ENCODE measurements at places on chromosomes 2 and 18.

DNA sequence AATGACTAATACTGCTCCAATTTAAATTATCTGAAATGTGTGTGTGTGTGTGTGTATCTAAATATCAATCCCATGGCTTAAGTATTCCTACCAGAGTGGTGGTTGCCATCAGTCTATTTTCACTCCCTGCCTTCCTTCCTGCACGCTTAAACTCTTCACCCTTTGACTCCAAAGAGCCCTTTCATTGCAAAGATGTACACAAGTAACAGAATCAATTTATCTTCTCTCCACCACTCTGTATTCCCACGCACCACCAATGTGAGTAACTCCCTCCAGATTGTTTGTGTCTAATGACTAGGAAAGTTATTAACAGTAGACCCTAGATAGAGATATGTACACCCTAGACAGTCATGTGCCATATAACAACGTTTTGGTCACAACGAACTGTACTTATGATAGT, 42.8 kb downstream of the ARL6IP6 start:
- DNase-seq, result no peak

- DNase-seq, result no peak
Measured at GRCh38 chr2:47008381-47009252, 93.0 kb upstream of the MCFD2 start.

DNA sequence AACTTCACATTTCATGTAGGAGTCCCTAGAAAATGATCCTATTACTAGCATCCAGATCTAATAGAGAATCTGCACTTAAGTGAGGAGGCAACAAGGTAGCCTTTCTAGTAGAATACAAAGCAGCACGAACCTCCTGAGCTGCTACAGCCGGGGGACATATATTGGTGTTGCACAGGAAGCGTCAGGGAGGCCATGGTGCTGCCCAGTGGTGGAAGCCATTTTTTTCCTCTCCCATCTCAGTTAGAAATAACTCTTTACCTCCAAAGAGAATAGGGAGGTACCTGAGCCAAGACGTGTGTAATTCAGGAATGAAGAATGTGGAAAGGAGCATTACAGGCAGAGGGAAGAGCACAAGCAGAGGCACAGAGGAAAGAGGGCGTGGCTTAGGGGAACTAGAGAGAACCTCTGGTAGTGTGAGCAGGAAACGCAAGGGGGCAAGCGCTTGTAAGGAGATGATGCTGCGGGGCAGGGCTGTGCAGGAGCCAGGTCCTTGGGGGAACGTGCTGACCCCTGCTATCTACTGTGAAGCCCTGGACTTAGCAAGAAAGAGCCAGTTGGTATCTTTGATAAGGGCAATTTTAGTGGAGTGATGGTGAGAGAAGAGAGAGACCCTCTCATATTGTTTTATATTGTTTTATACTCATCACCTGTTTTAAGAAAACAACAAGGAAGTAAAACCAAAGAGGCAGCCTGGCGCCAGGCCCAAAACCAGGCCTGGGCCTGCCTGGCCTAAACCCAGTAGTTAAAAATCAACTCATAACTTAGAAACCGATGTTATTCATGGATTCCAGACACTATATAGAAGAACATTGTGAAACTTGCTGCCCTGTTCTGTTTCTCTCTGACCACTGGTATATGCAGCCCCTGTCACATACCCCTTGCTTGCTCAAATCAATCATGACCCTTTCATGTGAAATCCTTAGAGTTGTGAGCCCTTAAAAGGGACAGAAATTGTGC, 50.0 kb upstream of the TTC39C start:
- peak; percentile 23 for DNase-seq

DNA sequence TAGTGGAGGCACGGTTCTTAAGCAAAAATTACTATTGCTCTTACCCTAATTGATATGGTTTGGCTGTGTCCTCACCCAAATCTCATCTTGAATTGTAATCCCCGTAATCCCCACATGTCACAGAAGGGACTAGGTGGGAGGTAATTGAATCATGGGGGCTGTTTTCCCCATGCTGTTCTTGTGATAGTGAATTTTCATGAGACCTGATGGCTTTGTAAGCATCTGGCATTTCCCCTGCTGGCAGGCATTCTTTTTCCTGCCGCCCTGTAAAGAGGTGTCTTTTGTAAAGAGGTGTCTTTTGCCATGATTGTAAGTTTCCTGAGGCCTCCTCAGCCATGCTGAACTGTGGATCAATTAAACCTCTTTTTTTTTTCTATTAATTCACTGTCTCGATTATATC, 1691.8 kb upstream of the SLC39A10 start:
- DNase-seq, result no peak

GRCh38 chr2:49959961-49960553, 805.7 kb upstream of the FSHR start:
- no peak for DNase-seq

DNA sequence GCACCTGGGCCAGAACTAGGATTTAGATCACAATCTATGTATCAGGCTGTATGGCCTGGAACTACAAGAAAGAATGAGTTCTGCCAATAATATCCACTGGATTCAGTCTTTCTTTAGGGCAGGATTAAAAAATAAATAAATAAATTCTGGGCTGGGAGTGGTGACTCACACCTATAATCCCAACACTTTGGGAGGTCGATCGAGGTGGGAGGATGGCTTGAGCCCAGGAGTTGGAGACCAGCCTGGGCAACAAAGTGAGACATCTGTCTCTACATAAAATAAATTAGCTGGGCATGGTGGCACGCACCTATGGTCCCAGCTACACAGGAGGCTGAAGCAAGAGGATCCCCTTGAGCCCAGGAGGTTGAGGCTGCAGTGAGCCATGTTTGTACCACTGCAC, 8.1 kb downstream of the AMMECR1L start:
- no peak for DNase-seq

DNA sequence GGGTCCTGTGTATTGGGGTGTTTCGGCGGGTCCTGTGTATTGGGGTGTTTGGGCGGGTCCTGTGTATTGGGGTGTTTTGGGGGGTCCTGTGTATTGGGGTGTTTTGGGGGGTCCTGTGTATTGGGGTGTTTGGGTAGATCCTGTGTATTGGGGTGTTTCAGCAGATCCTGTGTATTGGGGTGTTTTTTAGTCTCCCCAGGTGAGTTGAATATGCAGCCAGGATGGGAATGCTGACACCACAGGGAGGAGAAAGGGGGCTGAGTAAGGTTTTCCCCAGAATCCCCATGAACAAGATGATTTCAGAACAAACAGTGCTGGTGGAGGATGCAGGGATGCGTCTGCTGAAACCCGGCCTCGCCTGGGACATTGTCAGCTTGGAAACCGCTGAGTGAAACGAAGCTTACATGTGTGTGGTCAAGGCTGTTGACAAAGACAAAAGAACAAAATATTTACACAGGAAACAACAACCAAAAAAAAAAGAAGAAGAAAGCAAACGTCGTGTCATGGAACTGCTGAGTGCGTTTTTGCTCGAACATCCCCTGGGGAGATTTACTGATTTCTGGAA, 88.5 kb upstream of the ODC1 start:
- no peak for DNase-seq

DNA sequence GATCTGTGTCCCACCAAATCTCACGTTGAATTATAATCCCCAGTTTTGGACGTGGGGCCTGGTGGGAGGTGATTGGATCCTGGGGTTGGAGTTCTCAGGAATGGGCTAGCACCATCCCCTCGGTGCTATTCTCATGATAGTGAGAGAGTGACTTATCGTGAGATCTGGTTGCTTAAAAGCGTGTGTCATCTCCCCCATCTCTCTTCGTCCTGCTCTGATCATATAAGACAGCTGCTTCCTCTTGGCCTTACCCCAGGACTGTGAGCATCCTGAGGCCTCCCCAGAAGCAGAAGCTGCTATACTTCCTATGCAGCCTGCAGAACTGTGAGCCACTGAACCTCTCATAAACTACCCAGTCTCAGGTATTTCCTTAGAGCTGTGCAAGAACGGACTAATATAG, 163.7 kb upstream of the NDUFV2 start:
- DNase-seq, result no peak

- no peak for DNase-seq
Measured at GRCh38 chr18:49135877-49136276, 185.1 kb upstream of the SMAD7 start.

DNA sequence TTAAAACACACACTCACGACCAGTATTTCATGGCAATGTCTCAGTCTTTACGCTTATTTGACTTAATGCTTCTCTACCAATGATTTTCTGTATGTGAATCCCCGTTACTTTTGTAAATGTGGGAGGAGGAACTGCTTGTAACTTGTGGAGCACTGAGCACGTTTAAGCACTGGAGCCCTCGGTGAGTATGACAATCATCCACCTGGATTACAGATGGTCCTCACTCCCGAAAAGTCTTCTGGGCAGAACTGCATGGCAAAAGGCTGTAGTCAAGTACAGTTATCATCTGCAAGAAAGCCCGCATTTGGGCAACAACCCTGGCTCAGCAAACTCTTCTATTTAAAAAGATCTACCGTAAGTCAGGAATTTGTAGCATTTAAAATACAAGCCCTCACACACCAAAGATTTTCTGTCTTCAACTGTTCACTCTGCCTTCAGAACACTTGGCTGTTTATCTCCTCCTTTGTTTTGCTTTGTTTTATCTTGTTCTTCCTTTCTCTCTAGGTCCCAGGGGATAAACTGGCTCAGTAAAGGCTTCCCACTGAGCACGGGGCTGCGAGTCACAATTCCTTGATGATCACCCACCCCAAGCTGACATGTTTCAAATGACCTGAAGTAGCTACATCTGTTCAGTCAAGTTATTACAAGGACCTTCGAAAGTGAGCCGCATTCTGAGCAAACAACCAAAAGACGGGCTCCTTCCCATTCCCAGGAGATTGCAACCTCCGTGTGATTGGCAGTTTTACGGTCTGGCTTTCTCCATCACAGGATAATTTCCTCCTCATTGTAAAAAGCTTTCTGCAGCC, 102.2 kb downstream of the DLGAP1 start:
- DNase-seq, result no peak

- no peak for DNase-seq
Measured at GRCh38 chr2:181242262-181242661, 214.9 kb upstream of the ITGA4 start.

DNA sequence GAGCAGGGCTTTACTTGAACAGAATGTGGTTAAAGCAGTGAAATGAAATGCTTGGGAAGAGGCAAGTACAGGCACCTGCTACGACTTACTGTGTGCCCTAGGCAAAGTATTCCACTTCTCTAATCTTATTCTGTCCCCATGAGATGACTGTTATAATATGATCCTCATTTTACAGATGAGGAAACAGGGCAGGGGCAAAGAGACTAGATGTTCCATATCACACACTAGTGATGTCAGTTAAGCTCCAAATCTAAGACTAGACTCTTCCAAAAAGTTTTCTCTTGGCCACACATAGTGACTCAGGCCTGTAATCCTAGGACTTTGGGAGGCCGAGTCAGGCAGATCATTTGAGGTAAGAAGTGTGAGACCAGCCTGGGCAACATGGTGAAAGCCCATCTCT, 235.0 kb downstream of the SETBP1 start:
- no peak for DNase-seq

DNA sequence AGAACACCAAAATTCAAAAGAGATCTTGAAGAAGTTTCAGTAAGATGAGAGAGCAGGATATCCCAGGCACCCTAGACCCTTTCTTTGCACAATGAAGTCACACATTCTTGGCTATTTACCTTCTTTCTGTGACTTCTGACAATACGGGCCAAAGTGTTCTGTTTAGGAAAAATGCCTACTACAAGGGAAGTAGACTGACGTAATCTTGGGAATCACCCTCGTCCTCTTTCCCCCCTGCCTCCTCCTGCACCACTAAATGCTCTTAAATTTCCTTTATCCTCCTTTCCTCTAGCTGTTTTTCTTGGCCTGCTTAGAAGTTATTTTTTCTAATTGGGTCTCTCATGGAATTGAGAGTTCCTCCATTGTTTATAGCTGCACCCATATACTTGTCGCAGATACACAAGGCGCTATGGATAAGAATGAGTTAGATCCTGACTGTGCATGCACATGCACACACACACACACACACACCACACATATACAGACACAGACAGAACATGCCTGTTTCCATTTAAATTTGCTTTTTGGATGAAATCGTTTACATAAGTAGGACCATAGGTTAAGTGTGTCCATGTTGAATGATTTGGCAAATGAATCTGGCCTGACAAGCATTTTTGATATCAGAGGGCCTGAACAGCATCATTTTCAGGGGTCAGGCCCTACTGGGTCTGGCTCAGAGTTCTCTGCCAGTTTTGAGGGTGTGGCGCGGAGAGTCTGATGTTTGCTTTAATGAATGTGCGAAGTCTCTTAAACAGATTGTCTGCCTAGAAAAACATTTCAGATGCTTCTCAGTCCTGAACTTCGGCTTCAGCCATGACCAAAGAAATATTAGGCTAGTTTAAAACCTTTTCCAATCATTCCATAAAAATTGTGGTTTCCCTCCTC, 131.9 kb upstream of the NT5C1B start:
- DNase-seq, result no peak

- DNase-seq, result peak; percentile 45
Measured at GRCh38 chr2:70948337-70949003, 12.8 kb downstream of the ATP6V1B1 start.

DNA sequence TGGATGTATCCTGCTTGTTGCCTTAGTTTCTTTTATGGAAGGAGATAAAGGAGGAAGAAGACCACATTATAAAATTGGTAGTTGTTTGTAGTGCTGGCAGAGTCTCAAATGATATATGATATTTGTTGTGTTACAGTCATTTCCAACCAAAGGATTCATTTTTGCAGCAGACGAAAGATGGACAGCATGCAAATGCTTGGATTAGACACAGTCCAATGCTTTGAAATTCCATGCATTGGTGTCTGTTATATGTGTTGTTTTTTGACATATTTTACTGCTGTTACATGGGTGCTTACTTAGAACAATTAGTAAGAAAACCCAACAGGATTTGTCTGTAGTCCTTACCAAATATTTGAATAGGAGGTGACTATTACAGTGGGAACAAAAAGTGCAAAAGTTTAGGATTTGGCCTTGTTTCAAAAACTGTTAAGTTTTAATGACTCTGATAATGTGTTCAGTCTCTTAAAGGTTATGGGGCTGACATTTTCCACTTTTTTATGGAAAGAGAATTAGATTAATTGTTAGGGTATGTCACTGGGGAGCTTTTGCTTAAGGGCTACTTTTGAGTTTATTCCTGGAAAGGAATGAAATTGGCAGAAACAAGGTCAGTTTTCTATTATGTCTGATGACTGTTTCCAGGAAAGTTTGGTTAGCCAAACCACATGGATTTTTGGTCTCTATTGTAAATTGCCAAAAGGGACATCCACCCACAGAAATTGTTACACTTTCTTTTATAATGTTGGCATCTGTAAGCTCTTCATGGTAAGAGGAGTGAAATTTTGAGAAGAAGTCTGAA, 229.4 kb upstream of the MMADHC start:
- no peak for DNase-seq

DNA sequence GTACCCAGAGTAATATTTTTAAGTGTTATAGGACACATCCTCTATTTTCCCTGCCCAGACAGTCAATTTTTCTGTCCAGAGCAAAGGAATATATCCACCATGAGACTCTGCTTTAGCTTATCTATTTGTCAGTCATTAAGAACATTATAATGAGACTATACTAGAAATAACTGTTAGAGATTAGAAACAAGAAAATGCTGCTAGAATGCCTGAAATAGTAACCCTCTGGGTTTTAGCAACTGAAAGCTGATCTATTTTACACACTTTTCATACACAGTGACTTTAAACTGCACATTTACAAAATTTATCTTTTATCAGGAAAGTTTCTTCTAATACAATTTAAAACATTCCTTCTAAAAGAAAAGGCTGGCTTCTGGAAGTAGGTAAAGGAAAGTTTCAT, 39.6 kb downstream of the MBD2 start:
- DNase-seq, result no peak

- DNase-seq, result no peak
Measured at GRCh38 chr18:46278481-46279465, 174.6 kb downstream of the HAUS1 start.

All from stimulated activated CD8-positive, alpha-beta memory T cell treated with anti-CD3 and anti-CD28 coated beads, Interleukin-2, amount 100 ng/mL, for 1 hour (primary cell).